ENCODE measurements at places on chromosomes 7 and 10.

DNA sequence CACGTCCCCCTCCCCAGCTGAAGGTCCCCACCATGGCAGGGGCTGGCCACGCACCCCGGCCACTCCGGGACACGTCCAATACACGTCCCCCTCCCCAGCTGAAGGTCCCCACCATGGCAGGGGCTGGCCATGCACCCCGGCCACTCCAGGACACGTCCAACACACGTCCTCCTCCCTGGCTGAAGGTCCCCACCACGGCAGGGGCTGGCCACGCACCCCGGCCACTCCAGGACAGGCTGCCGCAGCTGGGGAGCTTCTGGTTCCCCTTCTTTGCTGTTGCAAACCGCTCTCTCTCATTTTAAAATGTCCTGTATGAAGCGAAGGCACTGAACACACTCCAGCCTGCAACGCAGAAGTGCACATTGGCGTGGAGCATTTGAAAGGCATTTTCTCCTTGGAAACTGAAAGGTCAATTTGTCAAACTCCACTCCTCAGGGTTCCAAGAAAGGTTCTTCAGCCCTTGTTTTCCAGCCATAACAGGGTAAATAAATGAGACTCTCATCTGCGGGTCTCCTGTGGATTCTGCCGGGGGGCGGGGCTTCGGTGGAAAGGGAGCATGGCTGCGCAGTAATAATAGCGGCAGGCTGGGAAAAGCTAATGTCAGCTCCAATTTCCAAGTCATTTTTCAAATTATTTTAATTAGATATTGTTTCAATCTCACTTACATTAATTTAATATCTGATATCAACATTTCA lies 580.3 kb downstream of the DNAJB6 start:
- DNase-seq: no peak

DNA sequence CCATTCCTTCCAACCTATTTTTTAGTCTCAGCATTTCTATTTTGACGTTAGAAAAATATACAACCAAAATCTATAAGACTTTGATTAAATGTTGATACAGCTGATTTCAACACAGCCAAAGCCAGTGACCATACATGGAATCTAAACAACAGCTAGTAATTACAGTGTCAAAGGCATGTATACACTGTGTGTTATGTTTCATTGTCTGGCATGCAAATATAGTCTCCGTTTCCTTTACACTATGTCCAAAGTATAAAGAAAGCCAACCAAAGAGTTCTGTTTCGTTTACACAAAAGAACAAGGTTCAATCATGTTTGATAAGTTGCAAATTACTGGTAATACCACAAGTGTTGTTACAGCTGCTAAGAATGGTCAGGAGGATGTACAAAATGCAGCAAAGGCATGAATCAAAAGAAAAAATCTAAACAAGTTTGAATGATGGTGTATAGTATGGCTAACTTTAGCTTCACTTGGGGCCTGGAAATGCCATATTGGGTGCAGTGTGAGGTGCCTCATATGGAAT lies 268.3 kb upstream of the FERD3L start:
- DNase-seq: no peak

DNA sequence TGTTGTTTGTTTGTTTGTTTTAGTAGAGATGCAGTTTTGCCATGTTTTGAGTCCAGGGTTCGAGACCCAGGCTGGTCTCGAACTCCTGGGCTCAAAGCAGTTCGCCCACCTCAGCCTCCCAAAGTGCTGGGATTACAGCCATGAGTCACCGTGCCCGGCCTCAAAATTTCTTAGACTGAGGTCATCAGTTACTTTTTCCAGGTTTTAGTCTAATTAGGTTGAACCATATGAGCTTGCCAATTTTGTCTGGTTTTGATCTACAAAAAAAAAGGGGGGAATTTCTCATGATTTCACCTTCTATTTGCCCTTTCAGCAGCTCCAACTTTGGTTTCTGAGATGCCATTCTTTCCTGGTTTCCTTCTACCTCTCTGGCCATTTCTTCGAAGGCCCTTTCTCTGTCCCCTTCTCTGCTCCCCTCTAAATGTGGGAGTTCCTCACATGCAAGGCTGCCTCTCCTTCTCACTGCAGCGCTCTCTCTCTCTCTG lies 5.5 kb downstream of the CUEDC2 start:
- DNase-seq: no peak

DNA sequence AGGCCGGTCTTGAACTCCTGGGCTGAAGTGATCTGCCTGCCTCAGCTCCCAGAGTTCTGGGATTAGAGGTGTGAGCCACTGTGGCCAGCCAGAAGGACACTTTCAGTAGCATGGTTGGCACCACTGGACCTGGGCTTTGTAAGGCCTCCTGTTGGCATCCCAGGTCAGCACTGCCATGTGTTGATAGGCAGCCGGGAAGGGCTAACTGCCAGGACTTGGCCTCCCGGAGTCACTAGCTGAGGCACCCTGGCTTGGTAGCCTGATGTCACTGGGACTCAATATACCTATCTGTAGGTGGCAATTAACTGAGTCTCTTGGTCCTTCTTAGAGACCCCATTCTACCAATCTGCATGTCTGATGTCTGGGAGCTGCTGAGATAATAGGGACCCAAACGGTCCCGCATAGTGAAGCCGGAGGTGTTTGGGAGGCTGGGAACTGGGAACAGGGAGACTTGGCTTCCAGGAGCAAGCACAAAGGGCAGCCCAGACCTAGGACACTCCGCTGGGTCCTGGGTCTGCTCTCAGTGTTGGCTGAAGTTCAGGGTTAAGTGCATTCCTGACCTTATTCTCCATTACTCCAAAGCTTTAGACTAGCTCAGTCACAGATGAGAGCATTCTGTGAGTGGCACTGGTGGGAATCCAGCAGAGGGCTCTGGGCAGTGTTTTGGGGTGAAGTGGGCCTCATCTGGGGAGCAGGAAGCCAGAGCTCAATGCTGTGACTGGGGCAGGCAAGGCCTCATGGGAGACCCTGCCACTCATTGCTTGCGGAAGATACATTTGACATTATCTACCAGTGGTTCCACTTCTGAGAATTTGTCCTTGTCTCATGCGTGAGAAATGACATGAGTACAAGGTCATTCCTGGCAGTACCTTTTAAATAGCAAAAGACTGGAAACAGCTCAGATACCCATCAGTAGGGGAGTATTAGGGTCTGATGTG lies 2.7 kb downstream of the LHPP start:
- no peak for DNase-seq

GRCh38 chr7:108196004-108196403 lies 65.8 kb upstream of the LAMB4 start:
- no peak for DNase-seq

- no peak for DNase-seq
Measured at GRCh38 chr7:87267239-87267900, 47.8 kb upstream of the TMEM243 start.

DNA sequence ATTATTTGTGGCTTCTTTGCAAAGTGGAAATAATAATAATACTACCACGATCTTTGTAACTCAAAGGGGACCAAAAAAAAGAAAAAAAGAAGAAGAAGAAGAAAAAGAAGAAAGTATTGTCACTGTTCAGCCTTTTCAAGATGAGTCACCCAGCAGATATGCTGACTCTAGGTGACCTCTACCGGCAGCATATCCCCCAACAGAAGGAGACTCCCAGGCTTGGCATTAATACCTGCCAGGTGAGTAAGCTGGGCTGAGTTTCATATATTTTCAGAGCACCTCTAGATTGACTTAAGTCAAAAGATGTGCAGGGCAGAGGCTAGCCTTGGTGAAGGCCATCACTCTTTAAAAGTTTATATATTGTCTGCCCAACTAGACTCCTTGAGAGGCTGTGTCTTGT lies 30.4 kb upstream of the GPR26 start:
- DNase-seq: no peak

DNA sequence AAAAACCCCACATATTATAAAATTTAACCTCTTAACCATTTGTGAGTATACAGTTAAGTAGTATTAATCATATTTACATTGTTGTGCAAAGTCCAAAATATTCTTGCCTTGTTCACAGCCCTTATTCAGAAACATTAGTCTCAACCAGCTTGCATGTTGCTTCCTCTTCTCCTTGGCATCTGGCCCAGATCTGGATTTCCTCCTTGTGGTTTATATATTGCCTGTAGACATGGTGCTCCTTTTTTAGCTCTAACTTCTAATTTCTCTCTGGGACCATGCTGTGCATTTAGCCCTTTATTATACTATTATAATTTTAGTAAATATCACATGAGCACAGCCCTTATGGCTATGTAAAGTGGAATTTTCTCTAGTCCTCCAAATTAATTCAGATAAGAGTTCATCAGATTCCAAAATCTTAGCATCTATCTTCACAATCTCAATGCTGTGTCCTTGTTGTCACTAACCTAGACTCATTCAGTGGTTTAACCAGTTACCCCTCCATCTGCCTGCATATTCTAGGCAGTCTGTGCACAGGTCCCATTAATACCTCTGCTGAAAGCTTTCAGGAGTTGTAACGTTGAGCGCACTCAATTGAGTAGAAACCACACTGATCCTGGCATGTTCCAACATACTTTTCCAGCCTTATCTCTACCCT lies 7.9 kb downstream of the CPED1 start:
- no peak for DNase-seq

GRCh38 chr10:1315178-1315577 lies 259.0 kb downstream of the WDR37 start:
- DNase-seq: no peak

DNA sequence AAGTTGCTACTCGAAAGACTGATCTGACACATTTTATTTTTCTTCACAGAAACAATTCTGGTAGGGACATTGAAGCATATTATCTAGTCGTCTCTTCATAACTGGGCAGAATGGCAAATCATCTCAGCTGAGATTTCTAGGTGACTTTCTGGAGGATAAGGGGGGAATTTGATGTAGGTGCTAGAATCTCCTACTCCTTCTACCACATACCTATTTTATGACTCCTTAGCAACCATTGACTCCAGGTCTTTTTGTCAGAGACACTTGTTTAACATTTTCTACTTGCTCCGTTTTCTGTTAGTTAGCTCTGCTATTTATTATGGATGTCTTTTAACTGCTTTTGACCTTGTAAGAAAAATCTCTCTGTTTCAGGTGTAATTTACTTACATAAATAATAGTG lies 380.9 kb upstream of the SEMA3C start:
- no peak for DNase-seq

GRCh38 chr7:111274857-111275256 lies 183.9 kb downstream of the LRRN3 start:
- no peak for DNase-seq

GRCh38 chr10:69656742-69657269 lies 26.8 kb downstream of the FAM241B start:
- no peak for DNase-seq

DNA sequence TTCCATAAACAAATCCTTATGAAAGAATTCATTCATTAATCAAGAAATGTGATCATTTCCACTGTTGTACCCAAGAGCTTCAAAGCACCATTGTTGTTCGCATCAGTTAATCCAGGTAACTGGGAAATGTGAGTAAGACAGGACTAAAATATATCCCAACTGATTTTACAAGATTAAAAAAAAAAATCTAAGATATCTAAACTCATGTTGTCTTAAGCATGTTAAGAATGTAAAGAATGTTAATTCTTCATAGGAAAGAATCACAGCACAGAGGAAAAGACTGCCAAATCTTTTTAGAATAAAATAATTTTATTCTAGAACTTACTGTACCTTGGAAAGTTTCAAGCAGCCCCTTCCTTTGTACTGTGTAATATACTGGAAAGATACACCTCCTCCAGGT lies 16.4 kb downstream of the FZD1 start:
- DNase-seq: no peak

GRCh38 chr7:129166745-129167144 lies 21.7 kb upstream of the SMO start:
- DNase-seq: no peak

DNA sequence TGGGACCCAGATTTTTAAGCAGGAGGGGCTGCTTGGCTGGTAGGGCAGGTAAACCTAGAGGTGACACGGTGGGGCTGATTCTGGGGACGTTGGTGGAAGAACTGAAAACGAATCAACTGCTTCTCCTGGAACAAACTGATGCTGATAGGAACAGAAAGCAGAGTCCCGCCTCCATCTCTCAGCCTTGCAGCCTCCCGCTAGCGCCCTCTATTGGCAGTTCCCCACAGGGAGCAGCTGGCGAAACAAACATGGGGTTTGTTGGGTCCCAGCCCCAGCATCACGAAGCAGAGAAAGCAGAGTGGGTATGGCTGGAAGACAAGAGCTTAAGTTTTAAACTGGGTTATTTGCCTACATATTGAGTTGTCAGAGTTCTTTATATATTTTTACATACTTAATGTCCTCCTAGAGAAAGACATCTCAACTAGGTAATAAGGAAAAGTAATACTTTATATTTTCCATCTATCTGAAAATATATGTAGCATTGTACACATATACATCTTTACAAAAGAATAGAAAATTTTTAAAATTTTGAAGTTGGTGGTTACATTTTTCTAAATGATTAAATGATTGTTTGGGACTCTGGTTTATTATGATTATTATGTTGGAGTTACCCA lies 42.3 kb upstream of the FOXI2 start:
- DNase-seq: no peak

DNA sequence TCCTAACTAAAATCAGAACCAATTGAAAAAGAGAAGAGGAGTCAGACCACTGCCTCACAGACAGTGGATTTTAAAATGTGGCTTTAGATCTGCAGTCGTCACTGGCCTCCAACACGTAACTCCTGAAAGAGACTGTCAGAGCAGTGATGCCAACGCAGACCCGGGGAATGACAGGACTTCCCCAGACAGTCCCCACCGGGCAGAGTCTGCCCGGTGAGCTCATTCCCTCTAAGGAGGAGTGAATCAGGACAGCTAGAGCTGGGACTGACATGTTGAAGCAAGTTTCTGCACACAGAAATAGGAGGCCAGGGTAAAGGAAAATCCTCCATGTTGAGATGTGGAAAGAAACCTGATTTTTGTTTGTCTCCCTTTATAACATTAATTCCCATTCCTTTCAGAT lies 105.0 kb downstream of the TES start:
- peak; percentile 6 for DNase-seq

DNA sequence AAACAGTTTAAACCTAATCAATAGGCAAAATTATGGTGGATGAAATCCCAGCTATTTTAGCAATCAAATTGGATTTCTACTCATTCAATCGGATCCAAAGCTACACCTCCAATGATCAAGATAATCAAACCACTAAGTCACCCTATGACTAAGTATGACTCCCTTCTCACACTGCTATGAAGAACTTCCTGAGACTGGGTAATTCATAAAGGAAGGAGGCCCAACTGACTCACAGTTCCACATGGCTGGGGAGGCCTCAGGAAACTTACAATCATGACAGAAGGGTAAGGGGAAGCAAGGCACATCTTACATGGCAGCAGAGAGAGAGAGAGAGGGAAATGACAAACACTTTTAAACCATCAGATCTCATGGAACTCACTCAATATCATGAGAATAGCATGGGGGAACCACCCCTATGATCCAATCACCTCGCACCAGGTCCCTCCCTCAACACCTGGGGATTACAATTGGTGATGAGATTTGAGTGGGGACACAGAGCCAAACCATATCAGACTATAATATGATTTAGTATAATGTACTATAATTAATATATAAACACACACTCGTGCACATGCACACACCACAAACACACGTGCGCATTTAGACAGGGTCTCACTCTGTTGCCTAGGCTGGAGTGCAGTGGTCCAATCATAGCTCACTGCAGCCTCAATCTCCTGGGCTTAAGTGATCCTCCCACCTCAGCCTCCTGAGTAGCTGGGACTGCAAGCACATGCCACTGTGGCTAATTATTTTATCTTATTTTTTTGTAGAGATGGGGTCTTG lies 213.6 kb upstream of the FOXK1 start:
- no peak for DNase-seq

GRCh38 chr10:125624800-125625199 lies 58.2 kb downstream of the TEX36 start:
- no peak for DNase-seq

Data from GOT3 (cell line).